ENCODE measurements at places on chromosomes 3 and 15.

GRCh38 chr3:27699067-27699466, 23.1 kb downstream of the EOMES start:
- no peak for DNase-seq

- no peak for DNase-seq
Measured at GRCh38 chr3:11733914-11734313, 90.2 kb upstream of the VGLL4 start.

GRCh38 chr3:155350571-155350970, 57.1 kb upstream of the STRIT1 start:
- no peak for DNase-seq

GRCh38 chr3:54891540-54891897, 36.3 kb downstream of the LRTM1 start:
- peak; percentile 26 for DNase-seq

DNA sequence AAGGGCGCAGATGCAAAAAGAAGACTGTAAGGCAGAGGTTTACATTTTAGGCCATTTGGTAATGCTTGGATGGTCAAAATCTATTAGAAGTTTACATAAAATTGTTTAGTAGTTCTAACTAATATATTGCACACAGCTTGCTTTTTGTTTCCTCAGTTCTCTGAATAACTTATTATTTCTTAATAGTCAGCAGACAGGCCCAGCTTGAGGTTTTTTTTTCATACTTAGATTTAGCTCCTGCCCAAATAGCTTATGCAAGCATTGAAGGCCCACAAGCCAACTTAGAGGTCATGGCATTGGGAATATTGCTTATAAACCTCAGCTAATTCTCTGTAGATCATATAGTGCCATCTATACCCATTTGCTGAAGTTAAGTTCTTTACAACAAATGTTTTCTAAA, 172.5 kb downstream of the RAP2B start:
- no peak for DNase-seq

DNA sequence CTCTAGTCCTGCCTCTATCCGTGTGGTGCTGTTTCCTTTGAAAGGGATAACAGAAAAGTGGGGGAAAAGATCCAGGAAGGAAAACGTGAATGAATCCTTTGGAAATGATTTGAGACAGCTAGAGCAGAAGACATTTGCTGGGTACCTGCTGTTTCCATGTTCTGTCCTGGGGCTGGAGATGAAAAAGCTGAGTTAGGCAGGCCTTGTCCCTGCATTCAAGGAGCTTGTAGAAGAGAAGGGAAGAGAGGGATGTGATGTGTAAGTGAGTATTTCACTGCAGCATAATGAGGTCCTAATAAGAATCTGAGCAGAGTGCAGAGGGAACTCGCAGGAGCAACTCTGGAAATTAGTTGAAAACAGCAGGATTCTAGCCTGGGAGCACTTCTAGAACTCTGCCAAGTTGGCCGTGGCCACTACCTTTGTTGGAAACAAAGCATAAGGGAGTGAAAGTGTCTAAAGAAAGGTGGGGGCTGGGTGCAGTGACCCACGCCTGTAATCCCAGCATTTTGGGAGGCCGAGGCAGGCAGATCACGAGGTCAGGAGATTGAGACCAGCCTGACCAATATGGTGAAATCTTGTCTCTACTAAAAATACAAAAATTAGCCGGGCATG, 13.8 kb upstream of the SEMA4B start:
- no peak for DNase-seq

- no peak for DNase-seq
Measured at GRCh38 chr15:87648278-87648677, 608.3 kb downstream of the NTRK3 start.

DNA sequence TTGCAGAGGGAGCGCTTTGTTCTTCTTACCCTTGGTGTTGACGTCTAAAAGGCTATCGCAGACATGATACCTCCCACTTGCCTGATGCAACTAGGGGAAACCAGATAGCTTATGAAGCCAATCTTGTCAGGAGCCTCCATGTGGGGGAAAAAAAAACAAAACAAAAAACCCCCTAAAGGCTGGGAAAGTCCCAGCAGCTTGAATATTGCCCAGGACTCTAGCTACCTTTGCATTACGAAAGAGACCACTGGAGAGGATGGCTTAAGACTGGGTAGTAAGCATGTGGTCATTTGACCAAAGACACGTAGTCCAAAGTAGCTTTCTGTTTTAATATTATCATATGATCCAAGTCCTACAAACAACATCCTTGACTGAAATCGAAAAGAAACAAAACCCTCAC, 120.7 kb upstream of the WNT5A start:
- peak; percentile 18 for DNase-seq

GRCh38 chr3:171535133-171535532, 74.9 kb upstream of the TNIK start:
- no peak for DNase-seq

- no peak for DNase-seq
Measured at GRCh38 chr3:183513046-183513706, 42.3 kb downstream of the KLHL6 start.

- no peak for DNase-seq
Measured at GRCh38 chr15:86481720-86482119, 402.0 kb downstream of the AGBL1 start.

- DNase-seq, result no peak
Measured at GRCh38 chr3:32105291-32106131, 909 bp upstream of the GPD1L start.

- peak; percentile 16 for DNase-seq
Measured at GRCh38 chr15:53522991-53523390, 236.5 kb downstream of the WDR72 start.

DNA sequence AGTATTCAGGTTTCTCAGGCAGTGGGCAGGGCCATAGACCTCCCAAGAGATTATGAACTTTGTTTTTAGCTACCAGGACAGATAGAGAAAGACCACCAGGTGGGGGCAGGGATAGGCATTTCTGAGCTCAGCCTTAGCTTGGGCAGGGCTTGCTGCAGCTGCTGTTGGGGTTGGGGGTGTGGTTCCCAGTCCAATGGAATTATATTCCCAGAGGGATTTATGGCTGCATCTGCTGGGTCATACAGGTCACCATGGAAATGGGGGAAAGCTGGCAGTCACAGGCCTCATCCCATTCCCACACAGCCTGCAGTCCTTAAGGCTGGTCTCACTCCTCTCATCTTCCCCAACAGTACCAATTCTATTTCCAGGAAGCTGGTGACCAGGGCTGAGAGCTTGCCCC, 144.6 kb upstream of the ZPLD1 start:
- no peak for DNase-seq

GRCh38 chr3:161100994-161101393, 4.2 kb downstream of the B3GALNT1 start:
- DNase-seq, result no peak

DNA sequence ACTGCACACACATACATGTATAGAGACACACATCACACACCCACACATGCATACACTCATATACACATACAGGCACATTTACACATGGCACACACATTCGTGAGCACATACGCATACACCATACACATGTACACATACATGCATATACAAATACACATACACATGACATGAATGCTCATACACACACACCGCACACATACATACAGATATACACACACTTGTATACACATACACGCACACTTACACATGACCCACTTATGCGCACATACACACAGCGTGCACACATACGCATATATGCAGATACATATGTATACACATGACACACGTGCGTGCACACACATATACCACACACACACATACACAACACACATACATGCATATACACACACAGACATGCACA, 162.7 kb downstream of the LRRK1 start:
- DNase-seq, result no peak

GRCh38 chr3:66476852-66477381, 23.9 kb downstream of the LRIG1 start:
- DNase-seq, result peak; percentile 14

DNA sequence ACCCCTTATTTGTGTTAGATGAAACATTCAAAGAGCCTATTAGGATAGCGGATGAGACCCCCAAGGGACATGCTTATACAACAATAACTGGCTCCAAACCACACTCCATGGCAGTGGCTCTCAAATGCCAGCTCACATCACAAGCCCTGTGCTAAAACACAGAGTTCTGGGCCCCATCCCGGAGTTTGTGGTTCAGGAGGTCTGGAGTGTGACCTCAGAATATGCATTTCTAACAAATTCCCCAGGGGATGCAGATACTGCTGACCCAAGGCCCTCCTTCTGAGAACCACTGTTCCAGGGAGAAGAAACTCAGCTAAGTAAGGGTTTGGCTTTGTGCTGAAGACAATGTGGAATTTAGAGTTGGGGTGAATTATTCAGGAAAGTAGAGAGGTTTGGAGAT, 3.6 kb downstream of the CCRL2 start:
- no peak for DNase-seq

- no peak for DNase-seq
Measured at GRCh38 chr3:52440249-52440551, 4.7 kb downstream of the SEMA3G start.

DNA sequence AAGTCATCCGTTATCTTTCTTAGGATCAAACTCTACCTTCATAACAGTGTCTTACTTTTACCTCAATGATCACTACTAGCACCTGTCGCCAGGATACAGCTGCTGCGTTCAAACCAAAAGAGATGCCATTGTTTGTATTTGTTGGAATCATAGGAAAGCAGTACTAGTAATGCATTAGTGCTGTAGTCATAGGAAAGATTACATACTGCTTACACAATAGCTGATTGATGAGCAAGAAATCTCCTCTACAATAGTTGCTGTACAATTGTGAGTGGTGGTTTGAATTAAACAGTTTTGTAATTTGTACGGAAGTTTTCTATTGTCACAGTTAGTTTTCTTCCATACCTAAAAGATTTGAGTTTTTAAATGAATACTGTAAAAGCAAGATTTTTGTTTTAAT, 21.4 kb downstream of the ACAP2 start:
- no peak for DNase-seq

GRCh38 chr3:3798631-3799113, 559 bp upstream of the LRRN1 start:
- DNase-seq, result no peak

GRCh38 chr15:80945605-80946004, 44.0 kb downstream of the MESD start:
- DNase-seq, result no peak

DNA sequence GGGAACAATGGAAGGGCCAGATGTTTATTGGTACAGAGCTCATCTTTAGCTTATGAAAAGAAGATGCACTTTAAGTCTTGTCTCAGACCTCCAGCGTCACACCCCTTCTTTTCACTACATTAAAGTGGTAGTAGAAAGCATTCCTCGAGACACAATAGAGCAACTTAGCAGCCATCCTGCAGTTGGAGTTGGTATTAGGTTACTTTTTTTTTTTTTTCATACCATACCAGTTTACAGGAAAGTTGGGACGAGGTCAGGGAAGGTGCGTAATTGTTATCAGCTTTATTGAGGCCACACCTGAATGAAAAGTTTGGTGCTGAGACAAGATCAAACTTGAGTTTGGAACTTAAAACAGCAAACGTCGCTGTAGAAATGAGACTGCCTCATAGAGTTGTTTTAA, 203.8 kb downstream of the SOX2 start:
- DNase-seq, result no peak

GRCh38 chr3:83498361-83499016, 1460.3 kb upstream of the CADM2 start:
- DNase-seq, result no peak

DNA sequence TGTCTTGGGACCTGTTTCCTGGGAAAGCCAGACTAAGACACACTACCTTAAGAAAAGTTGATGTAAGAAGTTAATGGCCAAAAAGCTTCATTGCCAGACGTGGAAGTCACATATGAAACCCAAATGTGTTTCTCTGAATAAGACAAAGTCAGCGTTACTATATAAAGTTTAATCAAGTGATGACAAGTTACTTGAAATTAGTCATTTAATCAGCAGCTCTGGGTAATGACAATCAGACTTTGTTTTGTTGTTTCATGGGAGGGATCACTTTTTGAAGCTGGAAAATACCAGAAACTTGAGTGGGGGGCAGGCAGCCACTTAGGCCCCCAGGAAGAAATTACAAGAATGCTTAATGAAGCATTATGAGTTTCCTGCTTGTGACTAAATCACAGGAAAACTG, 218.6 kb downstream of the PTPRG start:
- DNase-seq, result no peak

DNA sequence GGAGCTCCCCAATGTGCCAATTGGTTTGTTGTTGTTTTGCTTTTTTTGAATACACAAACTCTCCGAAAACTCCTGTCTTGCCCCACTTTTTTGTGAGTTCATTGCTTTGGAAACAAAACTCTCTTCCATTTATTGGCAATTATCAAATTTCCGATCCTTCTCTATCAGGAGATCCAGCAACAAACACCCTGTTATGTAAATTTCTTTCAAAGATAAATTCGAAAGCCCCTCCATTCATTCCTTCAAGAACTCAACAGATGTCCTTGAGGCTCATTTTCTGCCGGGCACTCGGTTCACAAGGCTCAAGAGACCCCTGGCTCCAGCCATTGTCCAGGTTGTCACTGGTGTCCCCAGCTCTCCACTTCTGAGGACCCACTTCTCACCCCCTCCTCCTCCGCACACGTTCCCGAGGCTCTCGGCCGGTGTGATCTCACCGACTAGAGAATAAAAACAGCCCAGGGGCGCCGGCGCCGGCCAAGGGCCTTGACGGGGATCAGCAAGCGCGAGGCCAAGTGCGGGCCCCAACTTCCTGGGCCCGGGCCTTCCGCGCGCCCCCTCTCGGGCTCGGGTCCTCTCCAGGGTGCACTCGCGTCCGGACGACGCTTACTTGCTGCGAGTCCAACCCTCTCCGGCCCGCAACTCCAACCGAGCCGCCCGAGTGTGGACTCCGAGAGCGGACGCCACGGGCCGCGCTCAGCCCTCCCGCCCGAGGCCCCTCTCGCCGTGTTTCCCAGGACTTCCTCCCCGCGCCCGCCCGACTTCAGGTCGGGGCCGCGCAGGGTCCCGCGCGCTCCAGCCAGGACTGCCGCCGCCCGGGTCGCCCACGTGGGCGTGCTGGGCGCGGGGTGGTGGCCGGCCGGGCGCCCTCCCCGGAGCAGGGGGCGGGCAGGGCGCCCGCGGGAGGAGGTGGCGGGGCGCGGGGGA, 533 bp upstream of the SMAD3 start:
- no peak for DNase-seq

- DNase-seq, result no peak
Measured at GRCh38 chr3:34957677-34958076, 681.6 kb upstream of the ARPP21 start.

DNA sequence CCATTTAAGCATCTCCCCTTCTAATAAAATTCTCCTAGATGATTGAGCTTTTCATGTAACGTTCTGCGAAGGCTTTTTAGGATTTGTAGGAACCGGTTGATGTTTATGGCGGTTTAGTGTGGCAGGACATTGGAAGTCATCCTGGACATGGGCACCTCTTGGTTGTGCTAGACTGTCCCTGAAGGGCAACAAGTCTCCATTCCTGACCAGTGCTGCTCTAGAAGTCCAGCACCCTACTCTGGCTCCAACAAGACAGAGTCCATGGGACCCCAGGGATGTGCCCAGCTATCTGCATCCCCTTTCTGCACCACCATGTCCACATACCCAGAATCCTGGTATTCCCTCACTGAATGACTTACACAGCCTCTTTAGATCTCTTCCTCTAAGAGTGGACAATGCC, 46.4 kb downstream of the KCNAB1 start:
- DNase-seq, result no peak
